ENCODE measurements at places on chromosomes 11 and 22.
A peak's percentile ranks its signal among the peaks of the same experiment; 100 is the strongest.

GRCh38 chr11:44840521-44841251, 110.0 kb downstream of the TP53I11 start:
- DNase-seq = no peak

GRCh38 chr22:46295277-46295971, 1.2 kb upstream of the GTSE1 start:
- DNase-seq = no peak

DNA sequence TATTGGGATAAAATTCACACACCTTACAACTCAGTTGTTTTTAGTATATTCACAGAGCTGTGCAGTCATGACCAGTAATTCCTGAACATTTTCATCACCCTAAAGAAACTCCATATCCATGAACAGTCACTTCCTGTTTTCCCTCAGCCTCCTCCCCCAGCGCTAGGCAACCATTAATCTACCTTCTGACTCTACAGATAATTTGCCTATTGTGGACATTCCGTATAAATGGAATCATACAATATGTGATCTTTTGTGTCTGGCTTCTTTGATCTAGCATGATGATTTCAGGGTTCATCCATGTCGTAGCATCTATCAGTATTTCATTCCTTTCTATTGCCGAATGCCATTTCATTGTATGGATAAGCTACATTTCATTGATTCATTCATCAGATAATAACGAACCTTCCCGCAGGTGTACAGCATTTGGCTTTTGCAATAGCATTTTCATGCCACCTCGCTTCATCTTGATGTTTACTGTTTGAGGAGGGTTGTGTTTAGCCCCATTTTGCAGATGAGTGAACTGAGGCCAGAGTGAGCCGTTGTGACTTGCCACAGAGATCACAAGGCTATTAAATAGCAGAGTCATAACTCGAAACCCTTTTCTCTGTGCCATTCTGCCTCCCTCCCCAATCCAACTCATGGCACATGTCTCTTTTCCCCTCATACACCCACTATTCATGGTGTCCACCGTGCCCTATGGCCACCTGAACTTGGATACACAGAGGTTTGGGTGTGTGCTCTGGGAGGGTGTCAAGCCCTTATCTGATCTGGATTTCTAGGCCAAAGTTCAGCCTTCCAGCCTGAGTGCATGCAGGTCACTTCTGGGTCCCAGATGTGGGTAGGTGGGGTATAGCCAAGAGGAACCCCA, 11.1 kb upstream of the MYH9 start:
- DNase-seq = no peak

- DNase-seq = no peak
These were observed 8.2 kb downstream of the PDGFB start for GRCh38 chr22:39236321-39237317.

- no peak for DNase-seq
These were observed 175.2 kb downstream of the WNT11 start for GRCh38 chr11:76030968-76031590.

- no peak for DNase-seq
These were observed 105.1 kb downstream of the TENM4 start for GRCh38 chr11:79335681-79336080.

GRCh38 chr11:1082728-1083620, 8.3 kb downstream of the MUC2 start:
- DNase-seq = peak; percentile 4

GRCh38 chr11:34407121-34407813, 31.5 kb upstream of the CAT start:
- DNase-seq = no peak
